ENCODE measurements at places on chromosomes 1 and 21.

DNA sequence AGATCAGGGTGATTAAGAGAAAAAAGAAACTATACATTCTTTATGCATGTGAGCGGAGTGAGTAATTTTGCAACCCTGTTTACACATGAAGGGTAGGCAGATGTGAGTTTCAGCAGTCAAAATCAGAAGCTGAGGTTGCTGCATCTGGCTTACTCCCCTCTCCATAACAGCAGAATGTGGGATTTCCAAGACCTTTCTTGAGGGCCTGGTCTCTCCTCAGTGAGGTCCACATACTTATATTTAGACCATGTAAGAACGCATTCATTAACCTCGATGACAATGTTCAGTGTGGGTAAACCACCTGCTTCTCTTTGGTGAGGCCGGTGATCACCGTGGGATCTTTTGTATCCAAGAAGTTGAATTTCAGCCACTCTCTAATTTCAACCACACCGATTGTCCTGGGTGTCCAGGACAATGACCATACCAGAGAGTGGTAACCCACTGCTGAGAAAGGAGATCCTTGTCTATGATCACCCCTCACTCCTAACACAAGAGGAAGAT is 18.7 kb upstream of the RAP1A start:
- H3K4me3 ChIP-seq, result peak overlapping the region; percentile 49
- H3K36me3 ChIP-seq, result peaks cover 16% of the 10 kb centered on the region
- DNase-seq, result no peak
- peak overlapping the region; percentile 85 for H3K27ac ChIP-seq

DNA sequence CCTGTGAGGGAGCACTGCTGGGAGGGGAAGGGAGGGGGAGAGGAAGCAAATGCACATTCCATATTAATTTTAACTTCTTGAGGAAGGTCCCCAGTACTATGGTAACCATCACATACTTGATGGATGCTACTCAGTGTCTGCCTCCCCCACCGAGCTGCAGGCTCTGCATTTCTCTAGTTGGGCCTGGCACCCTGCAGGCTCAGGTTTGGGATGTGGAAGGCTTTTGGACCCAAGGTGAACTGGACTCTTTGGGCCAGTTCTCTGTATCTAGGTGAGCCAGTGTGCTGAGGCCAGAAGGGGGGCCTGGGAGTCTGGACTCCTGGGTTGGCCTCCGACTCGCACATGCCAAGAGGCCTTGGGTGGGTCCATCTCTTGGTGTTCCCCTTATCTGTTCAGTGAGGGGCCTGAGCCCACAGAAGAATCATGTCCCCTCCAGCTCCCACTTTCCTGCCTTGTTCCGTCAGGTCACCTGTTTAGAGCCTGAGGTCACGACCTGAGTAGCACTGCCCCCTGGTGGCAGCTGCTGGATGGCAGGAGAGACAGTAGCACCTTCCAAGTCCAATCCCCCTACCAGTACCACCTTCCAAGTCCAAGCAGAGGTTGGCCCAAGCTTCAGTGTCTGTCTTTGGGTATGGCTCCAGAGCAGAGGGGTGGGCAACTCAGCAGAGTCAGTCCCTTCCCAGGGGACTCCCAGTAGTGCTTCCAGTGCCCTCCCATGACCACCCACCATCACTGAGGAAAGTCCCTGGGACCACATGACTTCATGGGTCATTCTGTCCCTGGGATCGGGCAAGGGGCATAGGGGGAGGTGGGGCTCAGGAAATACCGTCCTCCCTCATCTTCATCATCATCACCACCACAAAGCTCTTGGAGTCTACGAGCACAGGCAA is 241.8 kb downstream of the TRABD2B start:
- peaks cover 14% of the 10 kb centered on the region for H3K27me3 ChIP-seq
- DNase-seq, result peak; percentile 45
- H3K36me3 ChIP-seq, result no peaks in the 10 kb centered on the region
- no peak overlapping the region for H3K4me3 ChIP-seq
- H3K4me1 ChIP-seq, result no peaks in the 10 kb centered on the region

DNA sequence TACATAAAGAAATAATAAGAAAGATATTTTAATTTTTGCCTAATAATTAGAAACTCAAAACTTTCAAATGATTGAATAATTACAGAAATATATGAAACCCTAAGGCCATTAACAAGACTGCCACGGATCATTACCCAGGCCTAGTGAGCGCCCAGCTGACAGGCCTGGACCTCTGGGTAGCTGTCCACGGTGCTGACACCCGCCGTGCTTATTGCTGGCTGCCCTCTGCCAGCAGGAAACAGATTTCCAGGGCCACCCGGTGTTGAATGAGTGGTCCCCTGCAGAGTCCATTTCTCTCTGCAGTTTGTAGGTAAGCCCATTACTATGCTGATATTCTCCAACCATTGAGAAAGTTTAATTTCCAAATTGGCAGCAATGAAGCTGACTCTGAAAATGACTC is 254.4 kb upstream of the GJB5 start:
- no peak overlapping the region for H3K27ac ChIP-seq
- H3K4me3 ChIP-seq, result no peak overlapping the region

GRCh38 chr1:94846308-94846707 is 26.2 kb downstream of the SLC44A3 start:
- H3K27me3 ChIP-seq, result peaks cover 13% of the 10 kb centered on the region
- H3K4me3 ChIP-seq, result no peak overlapping the region
- no peak for DNase-seq
- H3K4me1 ChIP-seq, result no peaks in the 10 kb centered on the region
- no peak overlapping the region for H3K27ac ChIP-seq
- H3K36me3 ChIP-seq, result no peaks in the 10 kb centered on the region

- H3K27me3 ChIP-seq, result no peaks in the 10 kb centered on the region
- peak overlapping the region; percentile 14 for H3K27ac ChIP-seq
- H3K4me1 ChIP-seq, result peaks cover 36% of the 10 kb centered on the region
Observed at GRCh38 chr1:231923491-231924041, 297.0 kb downstream of the DISC1 start.

- no peaks in the 10 kb centered on the region for H3K36me3 ChIP-seq
- DNase-seq, result no peak
- no peaks in the 10 kb centered on the region for H3K27me3 ChIP-seq
- peaks cover 13% of the 10 kb centered on the region for H3K4me1 ChIP-seq
- H3K4me3 ChIP-seq, result no peak overlapping the region
- H3K27ac ChIP-seq, result no peak overlapping the region
Observed at GRCh38 chr1:179818743-179819173, 58.8 kb downstream of the TOR1AIP2 start.

DNA sequence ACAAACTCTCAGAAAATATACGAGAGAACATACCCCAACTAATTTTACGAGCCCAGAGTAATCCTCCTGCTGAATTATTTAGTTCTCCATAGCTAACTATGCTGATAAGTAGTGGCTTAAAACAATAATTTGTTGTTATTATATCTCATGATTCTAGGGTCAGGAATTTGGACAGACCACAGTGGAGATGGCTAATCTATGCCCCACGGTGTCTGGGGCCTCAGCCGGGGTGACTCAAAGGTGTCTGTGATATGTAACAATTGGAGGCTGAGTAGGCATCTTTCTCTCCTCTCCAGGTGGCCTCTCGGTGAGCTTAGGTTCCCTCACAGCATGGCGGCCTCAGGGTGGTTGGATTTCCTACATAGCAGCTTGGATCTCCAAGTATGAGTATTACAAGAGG is 35.4 kb upstream of the FOXO6 start:
- H3K27ac ChIP-seq, result no peak overlapping the region
- H3K36me3 ChIP-seq, result no peaks in the 10 kb centered on the region
- DNase-seq, result no peak
- H3K4me3 ChIP-seq, result no peak overlapping the region

DNA sequence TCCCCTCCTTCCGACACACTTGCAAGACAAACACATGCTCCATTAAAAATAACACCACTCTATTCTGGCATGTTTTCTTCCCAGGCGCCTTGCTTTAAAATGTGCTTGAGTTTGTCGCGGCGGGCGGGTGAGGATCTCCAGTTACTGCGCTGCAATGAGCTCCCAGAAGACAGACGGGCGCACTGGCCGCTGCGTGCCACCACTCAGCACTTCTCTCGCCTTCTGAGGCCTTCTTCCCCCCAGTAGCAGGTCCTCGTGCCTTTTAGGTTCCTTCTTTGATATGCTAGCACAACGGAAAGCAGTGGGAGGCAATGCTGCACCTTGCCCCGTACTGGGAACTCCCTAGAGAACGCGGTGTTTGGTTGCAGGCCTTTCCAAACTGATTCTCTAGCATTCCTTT is 279.5 kb upstream of the NR5A2 start:
- no peak overlapping the region for H3K27ac ChIP-seq
- no peaks in the 10 kb centered on the region for H3K36me3 ChIP-seq
- DNase-seq, result no peak
- peaks cover 23% of the 10 kb centered on the region for H3K27me3 ChIP-seq
- H3K4me3 ChIP-seq, result no peak overlapping the region
- no peaks in the 10 kb centered on the region for H3K4me1 ChIP-seq

GRCh38 chr1:98133131-98133530 is 212.3 kb upstream of the DPYD start:
- H3K27me3 ChIP-seq, result no peaks in the 10 kb centered on the region
- H3K4me3 ChIP-seq, result no peak overlapping the region
- H3K27ac ChIP-seq, result no peak overlapping the region
- no peaks in the 10 kb centered on the region for H3K4me1 ChIP-seq
- H3K36me3 ChIP-seq, result no peaks in the 10 kb centered on the region
- no peak for DNase-seq

DNA sequence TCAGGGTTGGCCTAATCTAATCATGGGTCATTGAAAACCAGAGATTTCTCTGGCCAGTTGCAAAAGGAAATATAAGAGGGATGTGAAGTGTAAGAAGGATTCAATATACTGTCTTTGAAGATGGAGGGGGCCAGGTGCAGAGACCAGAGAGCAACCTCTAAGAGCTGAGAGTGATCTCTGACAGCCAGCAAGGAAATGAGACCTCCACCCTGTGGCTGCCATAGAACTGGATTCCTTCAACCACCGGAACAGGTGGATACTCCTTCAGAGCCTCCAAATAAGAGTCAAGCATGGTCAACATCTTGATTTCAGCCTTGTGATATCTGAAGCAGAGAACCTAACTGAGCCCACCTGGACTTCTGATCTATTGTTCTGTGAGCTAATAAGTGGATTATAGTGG is 128.4 kb downstream of the CYYR1 start:
- H3K4me1 ChIP-seq, result no peaks in the 10 kb centered on the region
- no peak overlapping the region for H3K4me3 ChIP-seq
- H3K27me3 ChIP-seq, result peaks cover 6% of the 10 kb centered on the region
- no peak overlapping the region for H3K27ac ChIP-seq
- DNase-seq, result no peak

DNA sequence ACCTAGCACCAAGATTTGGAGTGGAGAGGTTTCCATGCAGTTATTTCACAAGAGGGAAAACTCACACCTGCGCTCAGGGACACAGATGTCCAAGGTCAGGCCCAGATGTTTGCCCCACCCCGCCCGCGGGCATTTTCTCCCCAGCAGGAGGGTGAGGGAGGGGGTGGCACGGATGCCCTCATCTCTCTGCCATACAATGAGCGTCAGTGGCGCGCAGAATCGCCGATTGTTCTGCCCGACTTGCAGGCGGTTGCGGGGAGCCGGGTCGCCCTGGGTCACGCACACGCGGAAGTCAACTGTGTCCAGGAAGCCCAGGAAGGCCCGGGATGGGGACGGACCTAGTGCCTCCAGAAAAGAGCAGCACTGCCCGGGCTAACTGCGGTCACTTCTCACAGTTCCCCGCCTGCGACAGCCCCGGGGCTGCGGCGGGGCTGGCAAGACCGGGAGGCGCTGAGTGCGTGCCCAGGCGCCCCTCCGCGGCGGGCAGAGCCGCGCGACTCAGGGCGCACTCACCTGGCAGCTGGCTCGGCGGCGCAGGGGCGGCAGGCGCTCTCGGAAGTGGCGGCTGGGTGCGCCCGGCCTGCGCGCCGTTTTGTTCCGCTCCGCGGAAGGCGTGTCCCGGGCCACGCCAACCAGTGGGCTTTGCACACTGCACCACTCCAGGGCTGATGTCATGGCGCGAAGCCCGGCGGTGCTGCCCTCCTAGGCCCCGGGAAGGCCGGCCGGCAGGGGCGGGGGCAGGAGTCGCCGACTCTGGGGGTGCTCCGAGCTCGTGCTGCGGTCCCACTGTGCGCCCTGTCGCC is at the start of gene CSRP1:
CSRP1 (minus strand) TSS at position 567 of the 803 bp plus-strand sequence. CDS start 10,820 bp downstream, outside the sequence.
- H3K4me3 ChIP-seq, result peak within 1 kb of the TSS; percentile 87
- H3K27me3 ChIP-seq, result no peaks in the 10 kb centered on the region
- DNase-seq, result peak; percentile 89
- peaks cover 30% of the 10 kb centered on the region for H3K4me1 ChIP-seq
- peak within 1 kb of the TSS; percentile 89 for H3K27ac ChIP-seq

DNA sequence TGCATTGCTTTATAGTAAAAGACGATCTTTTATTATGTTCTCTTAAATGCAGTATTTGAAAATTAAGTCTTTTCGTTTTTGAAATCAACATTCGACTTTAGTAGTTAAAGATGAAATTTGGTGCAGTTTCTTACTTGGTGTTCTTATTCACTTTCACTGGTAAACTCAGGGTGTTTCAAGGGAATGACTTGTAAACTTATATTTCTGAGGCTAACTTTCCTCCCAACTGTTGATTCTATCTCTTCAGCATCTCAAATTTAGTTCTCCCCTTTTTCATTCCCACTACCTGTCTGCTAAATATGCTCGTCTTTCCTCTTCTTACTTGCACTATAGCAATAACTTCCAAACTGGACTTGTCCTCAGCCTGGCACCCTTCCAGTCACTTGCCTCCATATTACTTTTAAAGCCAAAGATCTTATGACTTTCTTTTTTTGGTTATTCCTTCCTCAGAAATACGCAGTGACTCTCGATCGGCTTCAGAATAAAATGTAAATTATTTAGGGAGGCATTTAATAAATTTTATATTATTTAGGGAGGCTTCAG is 988 bp downstream of the SLC35A3 start:
- peaks cover 2% of the 10 kb centered on the region for H3K36me3 ChIP-seq
- peak overlapping the region; percentile 95 for H3K27ac ChIP-seq
- H3K4me1 ChIP-seq, result peaks cover 21% of the 10 kb centered on the region
- H3K4me3 ChIP-seq, result peak overlapping the region; percentile 100

GRCh38 chr1:22111115-22111514 is 31.8 kb downstream of the WNT4 start:
- H3K27ac ChIP-seq, result no peak overlapping the region
- no peaks in the 10 kb centered on the region for H3K27me3 ChIP-seq
- H3K4me1 ChIP-seq, result peaks cover 13% of the 10 kb centered on the region
- H3K4me3 ChIP-seq, result no peak overlapping the region

GRCh38 chr21:38326429-38326828 is 69.6 kb downstream of the KCNJ15 start:
- no peak for DNase-seq
- H3K36me3 ChIP-seq, result no peaks in the 10 kb centered on the region
- H3K4me3 ChIP-seq, result no peak overlapping the region
- H3K4me1 ChIP-seq, result peaks cover 22% of the 10 kb centered on the region
- no peak overlapping the region for H3K27ac ChIP-seq

DNA sequence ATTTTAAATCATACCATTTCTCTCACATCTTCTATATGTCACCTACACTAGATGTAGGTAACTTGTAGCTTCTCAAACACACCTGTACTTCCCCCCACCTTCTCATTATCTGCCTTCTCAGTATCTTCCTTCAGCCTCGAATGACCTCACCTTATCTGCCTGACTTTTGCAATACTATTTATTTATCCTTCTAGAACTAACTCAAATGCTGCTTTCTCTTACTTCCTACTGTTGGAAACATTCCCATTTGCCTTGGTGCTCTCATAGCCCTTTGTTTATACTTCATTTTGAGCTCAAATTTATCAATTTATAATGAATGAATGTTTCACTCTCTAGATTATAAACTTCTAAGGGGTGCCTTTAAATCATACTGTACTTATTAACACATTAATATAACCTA is 50.4 kb upstream of the KIAA1614 start:
- peaks cover 3% of the 10 kb centered on the region for H3K4me1 ChIP-seq
- H3K27me3 ChIP-seq, result no peaks in the 10 kb centered on the region
- peaks cover 5% of the 10 kb centered on the region for H3K36me3 ChIP-seq
- no peak overlapping the region for H3K27ac ChIP-seq
